ENCODE measurements at places on chromosomes 3 and 15.

- no peak for DNase-seq
These were observed 229.7 kb upstream of the BHLHE40 start for GRCh38 chr3:4749567-4750002.

DNA sequence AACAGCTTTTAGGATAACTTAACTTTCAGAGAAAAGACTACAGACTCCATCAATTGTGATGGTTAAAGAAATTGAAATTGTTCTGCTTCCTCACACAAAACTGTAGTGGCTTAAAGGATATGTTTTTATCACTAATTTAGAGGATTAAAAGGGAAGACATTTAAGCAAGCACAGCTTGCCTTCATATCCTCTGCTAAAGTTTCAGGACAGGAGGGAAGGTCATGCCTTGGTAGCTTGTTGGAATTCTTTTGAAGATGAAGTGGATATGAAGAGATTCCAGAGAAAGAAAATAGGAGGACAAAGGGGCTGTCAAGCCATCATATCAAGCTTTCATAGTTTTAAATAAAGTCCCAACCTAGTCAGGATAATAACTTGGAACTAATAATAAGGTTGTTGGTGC is 33.1 kb downstream of the CCDC80 start:
- no peak for DNase-seq

- no peak for DNase-seq
These were observed 32.7 kb downstream of the SMAD3 start for GRCh38 chr15:67097930-67098740.

GRCh38 chr3:155131104-155131503 is 51.0 kb downstream of the MME start:
- DNase-seq, result no peak

- no peak for DNase-seq
These were observed 143.5 kb downstream of the NUP210 start for GRCh38 chr3:13276438-13277195.

DNA sequence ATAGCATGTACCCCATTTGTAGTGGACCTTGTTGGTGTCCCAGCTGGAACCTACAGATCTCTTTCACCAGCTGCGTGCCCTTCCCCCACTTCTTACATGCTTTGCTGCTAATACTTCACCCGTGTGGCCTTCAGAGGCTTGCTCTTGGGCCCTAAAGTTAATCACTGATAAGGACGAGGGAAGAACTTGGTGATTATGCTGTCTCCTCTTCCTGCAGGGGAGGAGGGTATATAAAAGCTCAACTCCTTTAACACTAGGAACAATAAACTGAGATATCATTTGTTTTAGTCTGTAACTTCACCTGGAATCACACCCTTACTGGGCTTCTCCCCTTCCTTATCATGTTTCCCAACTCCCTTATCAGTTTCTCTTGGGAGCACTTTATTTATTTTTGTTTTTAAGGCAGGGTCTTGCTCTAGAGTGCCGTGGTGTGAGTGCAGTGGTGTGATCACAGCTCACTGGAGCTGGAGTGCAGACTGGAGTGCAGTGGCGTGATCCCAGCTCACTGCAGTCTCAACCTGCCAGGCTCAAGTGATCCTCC is 43.2 kb upstream of the PIK3R4 start:
- no peak for DNase-seq

- no peak for DNase-seq
These were observed 134.6 kb downstream of the LRRC28 start for GRCh38 chr15:99385865-99386264.

- no peak for DNase-seq
These were observed 4.5 kb upstream of the IP6K1 start for GRCh38 chr3:49790626-49791411.

- DNase-seq, result peak; percentile 97
These were observed at the start of gene TMEM45A for GRCh38 chr3:100492059-100493006. TSS of gene TMEM45A (plus strand) at chr3:100492619. CDS start at chr3:100555212, 62,593 bp downstream.

DNA sequence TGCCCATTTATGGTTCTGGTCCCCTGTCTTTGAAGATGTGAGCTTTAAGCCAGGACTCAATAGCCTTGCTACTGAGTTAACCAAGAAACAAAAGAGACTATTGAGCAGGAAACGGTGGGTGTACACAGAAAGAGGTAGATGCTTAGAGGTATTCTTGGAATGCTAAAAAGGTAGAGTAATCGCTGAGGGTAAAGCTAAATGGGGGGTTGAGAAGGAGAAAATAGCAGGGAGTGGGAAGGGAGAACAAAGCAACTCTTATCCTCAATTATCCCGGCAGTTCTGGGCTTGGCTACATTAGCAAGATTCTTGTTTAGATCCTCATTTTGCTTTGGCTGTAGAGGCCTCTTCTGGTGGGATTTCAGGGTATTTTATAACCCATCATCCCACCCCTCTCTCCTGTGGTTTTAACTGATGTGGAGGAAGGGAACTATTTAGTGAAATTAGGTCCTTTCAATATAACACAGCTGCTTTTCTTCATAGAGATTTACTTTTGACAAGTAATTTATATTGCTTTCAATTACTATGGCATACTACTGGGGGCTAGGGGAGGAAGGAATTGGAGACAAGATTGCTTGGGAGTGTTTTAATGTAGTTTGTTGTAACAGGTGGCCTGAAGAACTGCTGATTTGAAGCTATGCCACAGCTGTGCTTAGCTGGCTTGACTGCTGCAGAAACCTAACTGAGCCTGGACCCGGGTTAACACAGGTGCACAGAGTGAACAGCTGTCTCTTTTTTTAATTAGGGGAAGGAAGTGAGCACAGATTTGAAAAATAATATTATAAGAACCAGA is 234.3 kb upstream of the CCDC54 start:
- DNase-seq, result no peak

- DNase-seq, result no peak
These were observed 83.4 kb downstream of the DCLK3 start for GRCh38 chr3:36680952-36681351.

- no peak for DNase-seq
These were observed 25.6 kb downstream of the PRR23E start for GRCh38 chr3:127218454-127218922.

DNA sequence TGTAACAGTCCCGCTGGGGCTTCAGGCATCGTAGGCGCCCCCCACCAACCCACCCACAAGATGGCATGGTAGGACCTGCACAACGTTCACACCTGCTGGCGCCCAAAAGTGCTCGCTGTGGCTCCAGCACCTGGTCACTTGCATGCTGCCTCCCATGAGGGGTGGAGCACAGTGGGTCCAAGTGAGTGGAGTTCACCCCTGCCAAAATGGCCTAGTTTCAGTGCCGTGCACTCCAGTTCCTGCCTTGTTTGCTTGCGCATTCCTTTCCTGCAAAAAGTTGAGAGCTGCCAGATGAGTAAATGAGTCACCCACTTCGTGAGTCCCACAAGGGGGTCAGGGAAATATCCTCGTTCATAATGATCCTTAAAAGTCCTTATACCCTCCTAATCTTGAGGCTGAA is 788.7 kb upstream of the DPPA4 start:
- DNase-seq, result no peak

DNA sequence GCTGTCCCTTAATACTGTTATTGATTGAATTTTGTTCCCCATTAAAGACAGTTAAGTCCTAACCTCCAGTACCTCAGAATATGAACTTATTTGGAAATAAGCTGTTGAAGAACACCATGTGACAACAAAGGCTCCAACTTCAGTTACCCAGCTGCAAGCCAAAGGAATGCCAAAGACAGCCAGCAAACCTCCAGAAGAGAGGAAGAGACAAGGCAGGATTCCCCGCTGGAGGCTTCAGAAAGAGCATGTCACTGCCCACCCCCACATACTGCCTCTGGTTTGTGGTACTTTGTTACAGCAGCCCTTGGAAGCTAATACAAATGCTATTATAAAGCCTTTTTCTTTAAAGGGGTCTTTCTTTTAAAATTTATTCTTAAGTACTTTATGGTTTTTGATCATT is 18.4 kb upstream of the NEK10 start:
- no peak for DNase-seq

DNA sequence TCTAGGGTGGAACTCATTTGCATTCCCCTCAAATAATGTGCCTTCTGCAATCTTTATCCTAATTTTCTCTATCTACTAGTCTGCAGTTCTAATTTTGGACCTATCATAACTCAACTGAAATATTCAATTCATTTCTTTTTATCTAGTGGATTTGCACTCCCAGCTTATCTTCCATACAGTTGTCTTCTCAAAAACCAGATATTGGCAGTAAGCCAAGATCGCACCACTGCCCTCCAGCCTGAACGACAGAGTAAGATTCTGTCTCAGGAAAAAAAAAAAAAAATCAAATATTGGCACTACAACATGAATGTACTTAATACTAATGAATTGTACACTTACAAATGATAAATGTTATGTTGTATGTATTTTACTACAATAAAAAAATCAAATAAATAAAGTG is 18.0 kb upstream of the CHMP2B start:
- DNase-seq, result no peak

- DNase-seq, result no peak
These were observed 81.7 kb upstream of the TLE3 start for GRCh38 chr15:70179309-70179892.

- DNase-seq, result no peak
These were observed 70.0 kb downstream of the PGPEP1L start for GRCh38 chr15:98937413-98938104.

DNA sequence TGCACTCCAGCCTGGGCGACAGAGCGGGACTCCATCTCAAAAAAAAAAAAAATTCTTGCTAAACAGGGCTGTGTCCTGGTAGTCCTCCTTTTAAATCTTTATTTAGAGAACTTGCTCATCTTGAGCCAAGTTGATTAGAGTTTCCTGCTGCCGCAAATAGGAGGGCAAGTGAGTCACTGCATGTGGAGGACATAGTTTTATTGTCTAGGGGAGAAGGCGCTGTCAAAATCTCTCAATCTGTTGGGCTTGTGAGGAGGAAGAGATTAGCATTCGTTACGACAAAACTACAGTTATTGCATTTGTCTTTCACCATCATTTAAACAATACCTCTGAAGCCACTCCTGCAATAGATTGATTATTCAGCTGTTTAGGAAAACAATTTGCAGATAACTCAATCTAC is 11.5 kb downstream of the MUC4 start:
- no peak for DNase-seq

DNA sequence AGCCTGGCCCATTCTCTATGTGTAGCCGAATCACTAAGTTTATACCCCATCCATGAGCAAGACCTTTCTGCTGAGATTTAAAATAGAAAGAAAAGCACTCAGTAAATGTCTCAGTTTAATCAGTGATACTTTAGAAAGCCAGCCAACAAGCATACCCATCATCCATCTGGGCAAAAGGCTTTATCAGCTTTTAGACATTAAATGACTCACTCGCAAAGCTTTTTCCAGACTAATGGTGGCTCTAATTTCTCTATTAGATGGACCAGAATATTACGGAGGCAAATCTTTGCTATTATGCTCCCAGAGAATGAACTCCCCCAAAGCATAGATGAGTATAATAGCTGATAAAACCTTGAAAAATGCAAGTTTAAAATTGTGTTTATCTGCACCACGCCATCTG is 727.8 kb downstream of the GBE1 start:
- DNase-seq, result no peak

- DNase-seq, result no peak
These were observed 503.9 kb upstream of the NR2F2 start for GRCh38 chr15:95826412-95827195.

- DNase-seq, result no peak
These were observed 44.6 kb upstream of the LIMD1 start for GRCh38 chr3:45549961-45550360.

DNA sequence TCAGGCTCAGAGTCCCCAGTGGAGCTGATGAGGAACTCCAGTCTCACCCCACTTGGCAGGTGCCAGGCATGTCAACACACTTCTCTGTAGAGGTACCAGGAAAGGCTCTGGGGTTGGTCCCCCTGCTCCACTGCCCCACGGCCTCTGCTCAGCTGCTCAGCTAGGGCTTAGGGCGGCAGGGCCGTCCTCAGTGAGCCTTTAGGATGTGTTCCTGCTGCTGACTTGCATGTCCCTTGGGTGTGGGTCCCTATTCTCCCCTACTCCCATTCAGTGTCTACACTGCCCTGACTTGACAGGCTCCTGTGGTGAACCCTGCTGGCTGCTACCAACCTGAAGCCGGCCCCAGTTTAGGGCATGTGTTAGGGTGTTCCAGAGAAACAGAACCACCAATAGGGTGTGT is 17.9 kb upstream of the POLG start:
- DNase-seq, result no peak

DNA sequence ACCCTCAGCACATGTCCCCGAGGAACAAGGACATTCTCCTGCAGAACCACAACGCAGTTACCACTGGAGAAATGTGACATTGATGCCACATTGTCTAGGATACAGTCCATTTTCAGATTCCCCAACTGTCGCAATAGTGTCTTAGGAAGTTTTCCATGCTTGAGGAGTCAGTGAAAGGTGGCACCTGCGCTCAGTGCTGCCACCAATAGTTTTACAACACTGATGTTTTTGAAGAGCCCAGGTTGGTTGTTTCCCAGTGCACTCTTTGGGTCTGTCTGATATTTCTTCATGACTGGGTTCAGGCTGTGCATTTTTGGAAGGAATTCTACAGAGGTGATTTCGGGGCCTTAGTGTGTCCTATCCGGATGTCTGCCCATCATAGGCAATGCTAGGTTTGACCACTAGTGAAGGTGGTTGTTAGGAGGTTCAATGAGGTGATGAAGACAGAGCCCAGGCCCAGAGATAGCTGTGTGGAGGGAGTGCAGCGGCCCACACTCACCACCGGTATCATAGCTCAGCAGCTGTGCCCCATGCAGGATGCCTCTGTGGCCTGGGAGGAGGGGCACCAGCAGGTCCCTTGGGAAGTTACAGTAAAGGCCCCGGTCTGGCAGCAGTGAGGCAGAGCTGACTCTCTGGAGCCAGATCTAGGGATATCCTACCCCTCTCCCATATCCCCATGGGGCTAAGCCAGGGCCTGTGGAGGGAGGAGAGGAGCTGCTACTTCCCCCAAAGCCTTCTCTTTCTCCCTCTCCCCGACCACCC is 96.6 kb downstream of the DNAJB8 start:
- DNase-seq, result no peak

GRCh38 chr15:99911816-99912215 is 178.6 kb upstream of the LYSMD4 start:
- DNase-seq, result no peak

GRCh38 chr15:69530991-69531664 is 78.5 kb downstream of the RPLP1 start:
- peak; percentile 59 for DNase-seq

DNA sequence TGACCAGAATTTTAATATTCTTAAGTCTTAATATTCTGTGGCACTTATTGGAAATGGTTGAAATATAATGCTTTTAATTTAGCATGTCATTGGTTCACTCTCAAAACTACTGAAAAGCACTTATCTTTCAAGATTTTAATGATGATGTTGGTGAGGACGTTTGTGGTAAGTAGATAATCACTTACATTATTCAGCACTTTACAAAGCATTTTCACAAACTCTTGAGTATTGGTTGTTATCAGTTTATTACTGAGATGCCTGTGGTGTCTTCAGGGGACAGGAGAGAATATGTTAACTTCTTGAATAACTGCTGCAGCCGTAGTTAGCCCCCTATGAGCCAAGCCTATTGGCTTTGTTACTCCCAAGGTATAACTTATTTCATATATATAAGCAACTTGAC is 15.2 kb downstream of the TGFBR2 start:
- DNase-seq, result no peak

GRCh38 chr3:53830944-53831343 is 15.3 kb downstream of the CHDH start:
- DNase-seq, result no peak

Data from ecto neural progenitor cell (in vitro differentiated cells).